ENCODE measurements at places on chromosomes 5 and 9.
A peak's percentile ranks its signal among the peaks of the same experiment; 100 is the strongest.

DNA sequence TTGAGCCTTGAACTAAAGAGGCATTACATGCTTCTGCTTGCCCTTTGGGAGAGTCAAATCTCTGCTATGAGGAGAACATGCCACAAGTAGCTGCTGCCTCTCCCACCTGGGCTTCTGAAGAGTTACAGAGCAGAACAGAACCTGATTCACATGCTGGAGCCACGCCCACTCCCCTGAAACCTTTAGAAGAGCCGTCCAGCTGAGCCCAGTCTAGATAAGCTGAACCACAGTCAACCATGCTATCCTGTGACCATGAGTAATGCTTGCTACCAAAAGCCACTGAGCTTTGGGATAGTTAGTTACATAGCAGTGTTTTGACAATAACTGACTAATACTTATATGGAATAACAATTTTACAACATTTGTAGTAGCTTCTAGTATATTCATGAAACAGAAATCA lies 111.0 kb upstream of the VCAN start:
- DNase-seq, result no peak

DNA sequence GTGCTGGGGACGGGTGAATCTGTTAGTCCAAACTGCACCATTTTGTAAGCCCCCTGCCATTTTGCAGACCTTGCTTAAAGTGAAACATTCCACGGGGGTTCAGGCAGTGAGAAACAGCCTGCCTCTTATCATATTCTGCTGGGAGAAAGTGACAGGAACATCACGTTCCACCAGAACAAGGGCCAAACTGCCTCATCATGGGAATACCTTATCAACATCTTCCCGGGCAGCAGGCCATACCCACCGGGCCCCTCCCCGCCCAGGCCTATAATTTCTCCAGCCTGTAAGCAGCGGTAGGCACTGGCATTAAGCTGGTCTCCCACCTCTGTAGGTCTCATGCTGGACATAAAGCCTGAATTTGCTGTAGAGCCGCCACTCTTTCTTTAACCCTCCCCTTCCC lies 1.5 kb upstream of the CFAP77 start:
- no peak for DNase-seq

DNA sequence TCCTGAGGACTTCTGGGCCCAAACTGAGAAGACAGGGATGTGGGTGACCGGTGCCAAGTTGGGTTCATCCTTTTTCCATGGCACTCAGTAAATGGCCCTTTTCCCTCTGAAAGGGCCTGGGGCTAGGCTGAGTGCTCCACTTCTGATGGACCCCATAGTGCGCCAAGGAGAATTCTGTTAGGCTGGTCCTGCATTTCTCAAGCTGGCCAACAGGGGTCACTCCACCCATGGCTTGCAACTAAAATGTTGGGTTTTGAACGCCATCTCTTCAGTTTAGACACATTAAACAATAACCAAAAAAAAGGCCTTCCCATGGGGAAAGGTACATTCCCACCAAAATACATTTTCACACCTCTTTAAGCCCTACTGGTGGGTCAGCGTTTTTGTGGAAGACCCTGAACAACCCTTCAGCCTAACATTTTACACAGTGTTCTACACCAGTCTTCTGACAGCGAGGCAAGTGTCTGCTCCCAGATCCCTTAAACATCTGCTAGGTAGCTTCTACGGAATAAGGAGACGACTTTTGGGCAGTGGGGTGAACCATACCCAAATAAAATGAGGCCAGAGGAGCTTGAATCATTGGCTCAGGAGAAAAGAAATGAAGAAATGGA lies 27.3 kb downstream of the CNTFR start:
- DNase-seq, result no peak

GRCh38 chr9:95285307-95285706 lies 32.2 kb downstream of the FANCC start:
- DNase-seq, result no peak

GRCh38 chr9:35227284-35227683 lies 65.5 kb downstream of the UNC13B start:
- no peak for DNase-seq

- peak; percentile 27 for DNase-seq
Observed at GRCh38 chr5:67416133-67416937, 219.7 kb upstream of the CD180 start.

DNA sequence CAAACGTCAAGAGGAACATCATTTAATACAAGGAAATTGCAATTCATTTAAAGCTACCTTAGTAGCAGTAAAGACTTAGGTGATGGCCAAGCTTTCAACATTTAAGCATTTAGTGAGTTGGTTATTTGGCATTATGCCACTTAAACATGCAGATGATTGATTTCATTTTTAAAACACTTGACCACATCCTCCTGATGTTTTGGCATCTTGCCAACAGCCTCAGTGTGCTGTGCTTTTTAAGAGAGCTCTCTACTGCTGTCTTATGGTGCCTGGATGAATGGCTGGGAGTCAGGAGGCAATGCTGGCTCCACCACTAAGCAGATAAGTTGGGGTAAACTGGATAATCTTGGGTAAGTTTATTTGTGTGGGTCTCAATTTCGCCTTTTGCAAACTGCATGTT lies 364.5 kb downstream of the MAN2A1 start:
- peak; percentile 82 for DNase-seq

DNA sequence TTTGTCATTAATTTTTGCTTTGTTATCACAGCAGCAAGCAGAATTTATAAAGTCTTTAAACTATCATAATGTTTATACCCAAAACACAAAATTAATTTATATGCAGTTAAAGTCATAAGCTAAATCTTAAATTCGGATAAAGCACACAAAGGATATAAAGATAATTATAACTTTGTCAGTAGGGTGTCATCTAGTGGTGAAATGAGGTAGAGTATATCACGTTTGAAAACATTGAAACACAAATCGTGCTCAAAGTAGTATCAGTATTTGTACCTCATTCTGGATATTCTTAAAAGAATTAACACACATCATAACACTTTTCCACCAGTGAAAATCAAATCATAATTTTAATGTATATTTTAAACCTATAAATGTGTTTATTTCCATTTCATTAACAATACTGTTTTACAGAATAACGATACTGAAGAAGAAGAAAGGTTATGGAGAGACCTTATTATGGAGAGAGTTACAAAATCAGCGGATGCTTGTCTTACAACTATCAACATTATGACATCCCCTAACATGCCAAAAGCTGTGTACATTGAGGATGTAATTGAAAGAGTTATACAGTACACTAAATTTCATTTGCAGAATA lies 129.5 kb downstream of the NIPBL start:
- no peak for DNase-seq

- DNase-seq, result no peak
Observed at GRCh38 chr5:38650540-38650939, 94.1 kb upstream of the LIFR start.

DNA sequence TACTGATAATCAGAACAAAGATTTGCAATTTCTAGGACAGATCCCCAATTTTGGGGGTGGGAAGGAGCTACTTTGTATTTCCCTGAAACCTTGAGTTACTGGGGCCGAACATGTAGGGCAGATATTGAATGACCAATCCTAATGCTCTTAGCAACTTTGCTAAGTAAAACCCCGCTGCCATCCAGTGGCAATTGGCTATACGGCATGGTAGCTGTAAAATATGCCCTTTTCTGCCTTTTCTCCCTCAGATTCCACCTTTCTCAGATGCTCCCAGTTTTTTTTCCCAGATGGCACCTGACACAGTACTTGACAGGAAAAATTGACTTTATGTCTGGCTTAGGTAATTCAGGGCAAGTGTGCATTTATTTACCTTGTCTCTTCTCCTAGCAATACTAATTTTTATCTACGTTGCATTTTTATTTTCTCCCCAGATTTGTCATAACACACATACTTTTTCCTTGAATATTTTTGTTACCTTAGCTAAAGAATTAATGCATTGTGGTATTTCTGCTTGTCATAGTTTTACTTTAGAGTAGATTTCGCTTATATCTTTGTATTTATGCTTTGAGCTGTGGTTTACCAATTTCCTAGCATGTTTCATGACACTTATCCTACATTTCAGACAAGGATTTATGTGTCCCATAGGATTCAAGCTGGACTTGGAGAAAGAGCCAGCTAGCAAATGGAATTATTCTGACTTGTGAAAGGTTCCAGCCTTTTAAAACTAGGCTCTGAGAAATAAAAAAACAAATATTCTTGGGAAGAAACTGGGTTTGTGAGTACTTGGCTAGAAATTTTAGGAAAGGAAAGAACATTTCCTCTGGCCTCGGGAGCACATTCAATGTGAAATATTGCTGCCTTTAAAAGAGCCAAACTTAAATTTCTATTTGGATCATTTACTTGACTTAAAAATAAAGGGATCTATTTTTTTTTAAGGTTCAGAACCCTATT lies 37.4 kb downstream of the PIK3R1 start:
- peak; percentile 44 for DNase-seq

GRCh38 chr9:135394699-135395645 lies 84.6 kb upstream of the PPP1R26 start:
- DNase-seq, result no peak

DNA sequence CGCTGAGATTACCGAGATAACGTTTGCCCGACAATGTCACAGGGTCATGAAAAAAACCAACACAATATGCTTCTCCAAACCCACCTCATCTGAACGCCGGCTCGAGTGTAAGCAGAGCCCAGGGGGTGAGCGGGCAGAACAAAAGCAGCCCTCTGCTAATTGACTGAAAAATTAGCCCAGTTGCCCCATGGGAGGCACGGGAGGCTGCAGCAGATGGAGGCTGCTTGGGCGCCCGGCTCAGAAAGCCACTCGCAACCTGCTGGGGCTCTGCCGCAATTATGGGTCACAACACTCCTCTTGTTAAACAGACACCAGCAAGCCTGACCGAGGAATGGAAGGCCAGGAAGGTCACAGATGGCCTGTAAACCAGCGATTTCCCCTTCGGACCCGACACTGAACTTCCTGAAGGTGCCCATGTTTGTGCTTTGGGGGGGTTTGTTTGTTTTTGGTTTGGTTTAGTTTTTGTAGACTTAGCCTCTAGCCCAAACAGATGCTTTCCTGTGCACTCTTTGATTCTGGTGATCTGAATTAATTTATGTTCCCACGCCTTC lies 104.6 kb upstream of the IRX1 start:
- no peak for DNase-seq

DNA sequence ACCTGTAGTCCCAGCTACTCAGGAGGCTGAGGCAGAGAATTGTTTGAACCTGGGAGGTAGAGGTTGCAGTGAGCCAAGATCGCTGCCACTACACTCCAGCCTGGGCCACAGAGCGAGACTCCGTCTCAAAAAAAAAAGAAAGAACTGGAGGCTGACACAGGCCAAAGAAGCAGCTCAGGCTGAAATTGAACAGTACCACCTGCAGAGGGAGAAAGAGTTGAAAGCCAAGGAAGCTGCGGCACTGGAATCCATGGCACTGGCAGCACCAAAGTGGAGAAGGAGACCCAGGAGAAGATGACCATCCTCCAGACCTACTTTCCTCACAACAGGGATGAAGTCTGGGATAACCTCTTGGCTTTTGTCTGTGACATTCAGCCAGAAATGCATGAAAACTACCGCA lies 11.3 kb upstream of the TMEM141 start:
- DNase-seq, result no peak

DNA sequence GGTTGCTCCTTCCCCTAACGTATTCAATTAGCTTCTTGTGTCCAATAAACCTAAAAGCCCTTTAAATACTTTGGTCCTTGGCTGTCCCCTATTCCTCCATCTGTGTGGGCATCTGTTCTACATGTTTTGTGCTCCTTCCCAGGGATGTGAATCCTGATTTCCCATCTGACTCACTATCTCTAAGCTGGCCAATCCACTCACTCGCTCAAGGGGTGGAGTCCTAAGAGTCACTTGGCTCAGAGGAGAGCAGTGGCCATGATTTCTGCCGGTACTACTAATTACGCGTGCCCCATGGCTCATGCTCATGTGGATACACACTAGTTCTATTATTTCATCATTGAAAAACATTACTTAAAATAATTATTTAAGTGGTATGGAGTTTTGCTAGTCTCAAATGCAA lies 89.6 kb downstream of the TAF11L14 start:
- DNase-seq, result no peak

- DNase-seq, result no peak
Observed at GRCh38 chr5:178356431-178356872, 123.8 kb upstream of the PHYKPL start.

GRCh38 chr5:74063346-74063745 lies 437.4 kb downstream of the ARHGEF28 start:
- DNase-seq, result no peak

- DNase-seq, result no peak
Observed at GRCh38 chr5:82777106-82777505, 300.1 kb downstream of the TMEM167A start.

DNA sequence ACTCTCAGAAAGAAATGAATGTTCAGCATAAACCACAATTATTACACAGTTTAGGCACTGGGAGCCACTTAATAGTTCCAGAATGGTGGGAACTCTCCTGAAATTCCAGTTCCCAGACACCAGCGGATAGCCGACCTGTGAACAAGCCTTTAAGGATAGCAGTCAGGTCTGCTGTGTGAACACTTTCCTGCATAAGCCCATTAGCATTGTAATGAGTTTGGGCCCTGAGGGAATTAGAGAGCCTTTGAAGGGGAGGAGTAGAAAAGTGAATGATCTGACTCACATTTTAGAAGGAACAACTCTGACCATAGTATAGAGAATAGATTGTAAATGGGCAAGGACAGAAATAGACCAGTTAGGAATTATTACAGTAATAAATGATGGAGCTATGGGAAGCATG lies 189.1 kb downstream of the ADGRV1 start:
- no peak for DNase-seq

GRCh38 chr5:29389993-29390392 lies 1803.5 kb upstream of the CDH6 start:
- no peak for DNase-seq

DNA sequence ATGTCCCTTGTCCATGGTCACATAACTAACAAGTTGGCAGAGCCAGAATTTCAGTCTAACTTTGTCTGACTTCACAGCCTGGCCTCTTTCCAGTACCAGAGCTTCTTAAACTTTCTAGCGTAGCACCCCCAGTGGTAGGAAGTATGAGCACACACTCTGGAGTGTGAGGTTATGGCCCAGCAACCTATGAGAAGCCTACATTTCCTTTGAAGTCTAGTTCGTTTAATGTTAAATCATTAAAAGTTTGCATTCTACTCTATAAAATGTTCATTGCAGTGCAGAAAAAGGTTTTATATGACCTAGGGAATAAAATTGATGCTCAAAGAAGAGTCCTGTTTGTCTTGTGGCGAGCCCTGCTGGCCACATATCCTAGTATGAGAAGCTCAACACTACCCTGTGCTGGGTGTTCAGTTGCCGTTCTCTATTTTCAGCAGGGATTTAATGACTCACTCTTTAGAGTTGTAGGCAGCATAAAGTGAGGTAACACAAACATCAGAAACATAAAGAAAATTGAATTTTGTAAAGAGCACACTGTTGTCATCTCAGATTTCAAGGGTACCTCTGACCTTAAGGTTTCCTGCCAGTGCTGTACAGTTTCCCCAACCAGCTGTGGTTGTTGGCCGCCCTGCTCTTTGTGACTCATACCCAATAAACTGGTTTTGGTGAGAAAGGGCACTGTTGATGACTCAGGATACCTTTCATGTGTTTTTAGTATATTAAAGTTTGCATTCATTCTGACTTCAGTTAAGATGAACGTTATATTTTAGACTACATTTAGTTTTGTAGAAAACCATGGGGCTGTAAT lies 14.3 kb downstream of the MCCC2 start:
- DNase-seq, result peak; percentile 90
